ENCODE measurements at places on chromosomes 2 and 18.

GRCh38 chr2:145931781-145932395, 1412.0 kb upstream of the ZEB2 start:
- DNase-seq = no peak

DNA sequence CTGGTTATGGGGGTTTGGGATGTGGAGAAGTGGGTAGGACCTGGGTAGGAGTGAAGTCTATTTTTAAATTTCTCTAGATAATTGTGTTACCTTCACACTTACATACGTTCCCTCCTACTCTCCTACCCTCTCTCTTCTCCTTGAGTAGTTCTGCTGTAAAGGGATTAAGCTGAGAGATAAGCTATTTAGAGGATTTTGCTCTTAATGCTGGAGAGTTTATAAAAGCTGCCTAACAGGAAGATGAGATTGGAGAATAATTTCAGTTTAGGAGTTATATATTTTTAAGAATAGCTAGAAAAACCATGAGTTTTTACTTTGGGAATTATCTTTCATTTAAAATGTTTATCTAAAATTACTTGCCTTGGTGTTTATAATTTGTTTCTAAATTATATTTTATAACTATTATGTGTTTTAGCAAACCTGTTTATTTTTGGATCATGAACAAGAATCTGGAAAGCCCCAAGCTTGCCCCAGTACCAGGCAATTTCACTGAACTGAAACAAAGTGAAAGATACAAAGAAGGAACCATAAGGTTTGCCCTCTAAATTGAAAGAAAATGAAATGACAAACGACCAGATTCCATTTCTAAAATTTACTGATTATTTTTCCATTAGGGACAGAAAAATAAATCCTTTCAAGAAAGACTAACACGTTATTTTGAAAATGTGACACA, 101.5 kb downstream of the ZNF532 start:
- no peak for DNase-seq

- DNase-seq = no peak
Measured at GRCh38 chr2:129892773-129893172, 86.7 kb upstream of the RAB6C start.

DNA sequence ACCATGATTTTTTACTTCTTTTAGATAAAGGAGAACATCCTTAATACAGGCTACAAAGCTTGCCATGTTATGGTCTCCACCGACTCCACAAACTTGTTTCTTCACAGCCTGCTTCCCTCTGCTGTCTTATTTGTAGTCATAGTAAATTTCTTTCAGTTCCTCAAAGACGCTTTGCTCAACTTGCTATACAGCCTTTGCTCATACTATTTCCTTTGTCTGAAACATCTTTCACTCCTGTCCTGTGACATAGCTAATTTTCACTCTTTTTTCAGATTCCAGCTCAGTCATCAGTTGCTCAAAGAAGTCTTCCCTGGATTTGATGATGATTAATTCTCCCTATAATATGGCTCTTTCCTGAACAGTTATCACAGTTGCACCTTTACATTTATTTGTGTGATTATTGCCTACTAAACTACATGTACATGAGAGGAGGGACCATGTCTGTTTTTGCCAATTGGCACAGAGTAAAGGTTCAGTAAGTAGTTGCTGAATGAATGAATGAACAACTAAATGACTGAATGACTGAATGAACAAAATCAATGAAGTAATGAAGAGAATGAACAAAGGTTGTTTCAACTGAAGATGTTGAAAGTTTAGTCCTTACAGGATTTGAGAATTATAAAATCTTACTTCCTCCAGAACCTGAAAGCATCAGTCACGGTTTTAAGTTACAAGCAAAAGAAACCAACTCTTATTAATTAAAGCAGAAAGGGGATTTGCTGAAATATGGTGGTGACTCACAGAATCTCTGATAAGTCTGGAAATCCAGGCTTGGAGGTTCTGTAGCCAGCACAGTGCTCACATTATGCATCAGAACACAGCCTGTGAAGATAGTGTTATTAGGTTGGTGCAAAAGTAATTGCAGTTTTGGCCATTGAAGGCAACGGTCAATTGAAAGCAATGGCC, 186.4 kb upstream of the FAM98A start:
- no peak for DNase-seq

GRCh38 chr2:207231967-207232366, 66.2 kb upstream of the KLF7 start:
- DNase-seq = peak; percentile 97

DNA sequence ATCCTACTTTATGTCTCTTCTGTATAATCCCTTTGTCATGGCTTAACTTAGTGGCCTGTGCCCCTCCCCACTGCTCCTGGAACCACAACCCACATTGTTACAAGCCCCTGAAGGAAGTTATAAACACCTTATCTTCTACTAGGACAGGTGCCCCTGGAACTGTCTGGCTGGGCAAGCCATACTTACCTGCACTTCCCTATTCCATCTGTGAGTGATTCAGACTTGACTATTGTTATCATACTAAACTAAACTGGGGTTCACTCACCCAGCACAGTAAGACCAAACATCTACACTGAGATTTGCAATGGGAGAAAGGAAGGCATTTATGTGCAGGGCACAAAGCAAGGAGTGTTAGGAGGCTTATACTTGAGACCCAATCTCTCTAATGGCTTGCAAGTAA, 3.7 kb upstream of the UGT1A6 start:
- no peak for DNase-seq

DNA sequence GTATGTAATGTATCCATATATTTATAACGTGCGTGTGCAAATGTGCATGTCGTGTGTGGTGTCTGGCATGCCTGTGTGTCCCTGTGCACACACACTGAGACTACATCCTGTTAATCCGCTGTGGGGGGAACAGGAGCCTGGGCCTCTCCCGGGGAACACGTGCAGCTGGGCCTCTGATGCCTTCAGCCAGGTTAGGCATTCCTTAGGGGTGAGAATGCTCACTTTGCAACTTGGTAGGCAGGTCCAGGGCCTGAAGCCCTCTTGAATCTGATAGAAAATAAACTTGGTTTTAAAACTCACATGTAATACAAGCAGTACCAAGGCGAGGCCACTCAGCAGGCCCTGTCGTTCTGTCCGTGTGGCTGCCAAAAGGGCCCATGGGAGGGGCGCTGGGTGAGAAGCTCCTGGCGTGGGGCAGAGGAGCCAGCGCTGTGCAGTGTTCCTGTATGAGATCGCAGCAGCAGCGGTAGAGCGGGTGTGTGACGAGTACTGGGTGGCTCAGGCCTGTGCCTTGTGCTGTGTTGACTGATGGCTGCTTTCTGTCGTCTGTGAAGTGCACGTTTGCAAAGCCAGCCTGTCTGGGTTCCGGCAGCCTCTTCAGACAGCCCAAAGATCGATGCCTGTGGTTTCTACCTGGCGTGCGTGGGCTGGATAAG, 16.2 kb downstream of the SALL3 start:
- no peak for DNase-seq

GRCh38 chr2:186460465-186460864, 25.6 kb upstream of the ZC3H15 start:
- peak; percentile 11 for DNase-seq

DNA sequence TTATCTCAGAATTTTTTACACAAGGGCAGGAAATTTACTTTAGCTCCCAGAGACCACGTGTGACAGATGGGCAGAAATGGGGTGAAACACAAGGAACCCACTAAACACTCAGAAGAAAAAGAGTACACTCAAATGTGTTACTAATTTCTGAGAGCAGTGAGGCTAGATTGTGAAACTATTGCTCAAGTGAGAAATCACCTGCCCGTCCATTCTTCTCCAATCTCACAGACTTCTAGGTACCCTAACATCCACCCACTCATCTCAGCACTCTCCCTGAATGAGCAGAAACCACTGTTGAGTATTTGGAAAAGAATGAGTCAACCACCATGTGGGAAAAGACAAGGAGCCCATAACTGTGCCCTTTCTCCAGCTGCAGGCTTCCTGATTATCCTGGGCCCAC, 293.0 kb upstream of the CDH2 start:
- no peak for DNase-seq

- no peak for DNase-seq
Measured at GRCh38 chr18:24627644-24628315, 167.3 kb downstream of the HRH4 start.
